ENCODE measurements at places on chromosomes 4 and X.

GRCh38 chr4:27043200-27043599, 182.6 kb downstream of the STIM2 start:
- no peak for DNase-seq

DNA sequence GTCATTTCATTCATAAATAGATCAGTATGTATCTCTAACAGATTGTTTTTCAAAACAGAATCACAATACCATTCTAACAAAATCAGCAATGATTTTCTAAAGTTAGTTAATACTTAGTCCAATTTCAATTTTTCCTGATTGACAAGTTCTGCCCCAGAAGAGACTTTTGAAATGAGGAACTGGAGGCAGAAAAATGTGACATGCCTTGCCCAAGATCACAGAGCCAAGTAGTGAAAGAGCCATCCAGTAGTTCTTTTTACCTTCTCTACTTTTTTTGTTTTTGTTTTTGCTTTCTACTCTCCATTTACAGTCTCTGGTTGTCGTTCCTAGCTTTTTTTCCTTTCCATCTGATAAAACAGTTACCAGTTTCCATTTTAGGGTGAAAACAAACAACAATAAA, 129.3 kb upstream of the TMEM164 start:
- DNase-seq: no peak

GRCh38 chrX:115713460-115713859, 152.5 kb downstream of the PLS3 start:
- no peak for DNase-seq

DNA sequence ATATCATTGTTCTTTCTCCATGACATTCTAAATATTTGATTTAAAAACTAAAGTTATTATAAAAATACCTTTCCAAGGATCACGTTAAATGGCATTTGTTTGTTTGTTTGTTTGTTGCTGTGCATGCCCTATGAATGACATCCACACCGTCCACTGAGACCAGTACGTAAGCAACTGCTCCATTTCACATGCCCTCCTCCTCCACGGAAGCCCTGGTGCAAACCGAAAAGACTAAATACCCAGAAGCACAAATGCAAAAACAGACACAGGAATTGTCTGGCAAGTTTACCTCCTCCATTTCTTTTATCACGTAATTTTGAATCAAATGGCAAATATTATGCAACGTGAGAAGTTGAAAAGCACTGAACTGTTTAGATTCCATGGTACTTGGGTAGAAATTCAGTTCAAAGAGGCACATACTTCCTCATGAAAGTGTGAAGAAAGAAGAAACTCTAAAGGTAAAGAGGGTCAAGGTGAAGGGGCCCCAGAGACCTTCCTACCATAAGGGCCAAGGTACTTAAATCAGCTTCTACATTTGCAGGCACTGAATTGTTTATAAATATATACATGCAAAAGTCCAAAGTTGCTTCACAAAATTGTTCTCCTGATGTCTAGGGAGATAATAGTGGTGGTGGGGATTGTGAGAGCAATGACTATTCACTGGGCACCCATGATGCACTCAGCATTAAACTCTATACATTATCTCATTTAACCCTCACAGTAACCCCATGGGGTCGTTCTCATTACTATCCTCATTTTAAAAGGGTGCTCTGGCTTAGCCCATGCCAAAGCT, 23.4 kb downstream of the IRF2 start:
- no peak for DNase-seq

GRCh38 chr4:115834441-115834840, 721.0 kb upstream of the NDST4 start:
- no peak for DNase-seq

DNA sequence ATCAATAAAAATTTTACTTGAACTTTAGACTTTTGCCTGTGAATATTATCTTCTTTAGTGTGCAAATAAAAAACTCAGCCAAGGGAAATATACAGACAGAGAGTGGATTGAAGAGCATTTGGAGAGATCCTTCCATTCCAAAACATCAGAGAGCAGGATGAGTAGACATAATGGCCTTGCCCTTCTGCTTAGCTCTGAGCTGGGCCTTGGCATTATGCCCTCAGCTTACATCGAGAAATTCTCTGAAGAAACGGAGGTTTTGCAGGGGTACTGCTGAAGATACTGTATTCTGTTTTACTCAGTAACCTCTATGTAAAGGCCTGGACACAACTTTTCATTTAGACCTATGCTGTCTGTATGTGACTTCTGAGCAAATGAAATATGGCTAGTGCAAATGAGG, 317.4 kb downstream of the STIM2 start:
- no peak for DNase-seq

DNA sequence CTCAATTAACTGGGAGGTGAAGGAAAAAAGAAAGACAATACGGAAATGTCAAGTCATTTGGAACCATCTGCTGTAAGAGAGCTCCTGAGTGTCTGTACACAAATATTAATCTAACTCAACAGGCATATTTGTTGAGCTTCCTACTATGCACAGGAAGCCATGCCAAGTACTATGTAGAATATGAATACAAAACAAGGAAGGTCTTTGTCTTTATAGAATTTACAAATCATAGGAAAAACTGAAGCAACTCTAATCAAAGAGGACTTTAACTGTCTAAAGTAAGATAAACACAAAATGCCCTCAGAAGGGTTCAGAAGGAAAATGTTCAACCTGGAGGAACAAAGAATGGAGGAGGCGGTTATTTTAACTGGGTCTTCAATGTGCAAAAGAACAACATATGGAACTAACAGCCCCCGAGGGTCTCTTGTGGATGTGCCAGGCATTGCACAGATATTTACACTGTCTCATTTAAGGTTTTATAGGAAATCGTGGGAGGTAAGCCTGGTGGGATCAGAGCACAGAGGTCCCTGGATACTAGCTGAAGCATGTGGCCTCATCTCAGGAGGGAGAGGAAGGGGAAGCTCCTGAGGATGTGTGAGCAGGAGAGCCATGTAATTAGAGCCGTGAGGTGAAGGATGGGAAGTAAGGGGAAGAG, 5.8 kb downstream of the FAM114A1 start:
- no peak for DNase-seq

DNA sequence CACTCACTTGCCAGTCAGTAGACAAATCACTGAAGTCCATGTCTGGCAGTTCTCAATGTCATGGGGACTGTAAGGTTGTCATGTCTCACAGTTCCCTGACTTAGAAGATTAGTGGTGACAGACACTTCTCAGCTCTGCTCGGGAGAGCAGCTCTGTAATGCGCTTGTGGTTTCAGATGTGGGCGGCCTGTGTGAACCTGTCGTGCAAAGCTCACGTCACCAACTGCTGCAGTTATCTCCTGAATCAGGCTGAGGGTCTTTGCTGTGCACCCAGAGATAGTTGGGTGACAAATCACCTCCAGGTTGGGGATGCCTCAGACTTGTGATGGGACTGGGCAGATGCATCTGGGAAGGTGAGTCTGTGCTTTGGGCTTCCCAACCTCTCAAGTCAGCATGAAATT, at the start of gene IL9R:
Gene IL9R (plus strand): TSS at position 261 of the 400 bp plus-strand sequence. CDS start 64 bp downstream, at position 325.
- DNase-seq: no peak

DNA sequence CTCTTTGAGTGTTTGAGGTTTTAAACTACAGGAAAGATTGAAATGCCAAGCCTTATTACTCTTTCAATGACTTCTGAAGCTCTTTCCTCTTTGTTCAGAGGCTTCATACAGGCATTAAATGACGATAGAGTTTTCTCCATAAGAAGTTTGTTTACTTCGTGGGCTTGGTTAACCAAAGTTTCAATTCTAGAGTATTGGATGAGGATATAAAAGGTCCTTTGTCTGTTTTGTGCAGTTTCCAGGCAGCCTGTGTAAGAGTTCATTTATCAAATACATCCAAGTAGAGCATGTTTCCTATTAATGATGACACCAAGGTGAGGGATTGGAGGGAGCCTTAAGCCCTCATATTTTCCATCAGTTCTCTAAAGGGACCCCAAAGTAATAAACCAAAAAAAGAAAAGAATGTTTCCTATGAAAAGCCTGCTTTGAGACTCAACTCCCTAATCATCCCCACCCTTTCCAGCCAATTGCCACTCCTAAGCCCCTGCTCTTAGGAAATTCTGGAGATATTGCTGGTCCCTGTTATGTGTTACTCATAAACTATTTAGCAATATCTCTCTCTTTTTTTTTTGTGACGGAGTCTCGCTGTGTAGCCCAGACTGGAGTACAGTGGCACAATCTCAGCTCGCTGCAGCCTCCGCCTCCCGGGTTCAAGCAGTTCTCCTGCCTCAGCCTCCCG, 106.2 kb upstream of the IL13RA1 start:
- DNase-seq: no peak

- DNase-seq: no peak
Observed at GRCh38 chr4:96969455-96969854, 1129.6 kb downstream of the PDHA2 start.

DNA sequence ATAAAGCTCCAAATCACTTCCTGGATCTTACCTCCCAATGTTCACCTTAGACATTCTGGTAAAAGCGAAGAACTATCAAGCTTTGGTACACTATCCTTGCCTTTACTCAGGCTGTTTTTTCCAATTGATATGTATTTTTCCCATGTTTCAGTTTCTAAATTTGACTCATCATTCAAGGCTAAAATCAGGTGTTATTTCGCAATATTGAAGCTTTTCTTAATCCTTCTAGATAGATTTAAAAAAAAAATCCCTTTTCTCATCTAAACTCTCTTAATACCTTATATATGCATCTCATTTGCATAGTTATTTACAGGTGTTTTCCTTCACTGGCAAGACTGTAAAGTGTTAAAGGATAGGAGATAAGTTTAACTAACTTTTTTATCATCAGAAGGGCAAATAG, 608.1 kb upstream of the FAM241A start:
- DNase-seq: no peak

GRCh38 chr4:187179086-187180058, 455.7 kb upstream of the FAT1 start:
- no peak for DNase-seq

DNA sequence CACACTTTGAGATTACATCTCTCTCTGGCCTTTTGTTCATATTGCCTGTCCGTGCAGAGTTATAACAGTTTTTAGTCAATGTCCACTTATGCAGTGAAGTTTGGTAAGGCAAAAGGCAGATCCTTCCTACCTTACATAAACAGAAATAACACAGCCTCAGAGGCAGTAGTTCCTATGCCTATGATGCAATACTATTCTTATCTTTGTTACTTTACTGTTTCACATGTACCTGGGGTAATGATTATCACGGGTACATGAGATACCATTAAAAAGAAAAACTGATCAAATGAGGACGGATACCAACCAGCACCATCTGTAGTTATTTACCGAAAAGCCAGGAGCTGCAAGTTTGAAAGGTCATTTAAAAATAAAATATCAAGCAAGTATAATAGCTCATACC, 166.8 kb downstream of the BTC start:
- DNase-seq: no peak
